Heart left ventricle (tissue), 16 donors: ENCODE measurements at places on chromosomes 3 and 15. TPM values are rescaled to one million over a fixed set of nuclear protein-coding genes. Genes with fewer than 3 reads are reported as not detected.

DNA sequence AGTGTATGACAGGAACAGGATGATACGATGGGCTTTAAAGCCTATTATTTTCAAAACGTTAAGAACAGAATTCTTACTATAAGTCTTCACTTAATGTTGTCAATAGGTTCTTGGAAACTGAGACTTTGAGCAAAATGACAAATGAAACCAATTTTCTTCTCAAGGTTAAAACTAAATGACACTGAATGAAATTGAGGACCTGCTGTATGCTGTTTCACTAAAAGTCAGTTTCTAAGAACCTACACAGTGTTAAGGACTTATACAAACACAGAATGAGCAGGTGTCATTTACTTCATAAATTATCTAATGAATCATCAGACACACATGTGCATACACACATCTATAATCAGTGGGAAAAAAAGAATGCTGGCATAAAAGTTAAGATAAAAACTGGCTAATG is 106.9 kb downstream of the RFTN1 start:
- no peaks in the 10 kb centered on the region for H3K4me1 ChIP-seq
- no peak overlapping the region for H3K4me3 ChIP-seq
- H3K27ac ChIP-seq: no peak overlapping the region
- peaks cover 22% of the 10 kb centered on the region for H3K36me3 ChIP-seq
- no peaks in the 10 kb centered on the region for H3K27me3 ChIP-seq

The SAXO2 gene
- total RNA-seq: 1.6 TPM

The ATP1B3 gene
- total RNA-seq: 48.0 TPM

DNA sequence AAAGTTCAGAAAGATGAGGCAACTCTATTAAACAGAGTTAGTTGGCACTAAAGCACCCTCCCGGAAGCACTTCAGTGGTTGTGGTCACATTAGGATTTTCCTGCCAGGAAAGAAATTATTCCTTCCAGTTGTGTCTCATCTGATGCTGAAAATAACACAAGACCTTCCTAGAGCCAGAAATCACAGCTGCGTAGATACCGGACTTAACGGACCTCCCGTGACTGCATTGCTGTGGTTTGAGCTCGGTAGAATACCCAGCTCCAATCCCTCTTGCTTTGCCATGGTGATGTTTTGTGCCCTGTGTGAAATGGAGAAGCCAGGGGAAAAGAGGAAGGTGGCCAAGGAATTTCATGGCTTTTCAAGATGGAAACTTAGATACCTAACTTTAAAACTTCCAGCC is 215.0 kb upstream of the IGF1R start:
- H3K4me3 ChIP-seq: no peak overlapping the region
- no peaks in the 10 kb centered on the region for H3K27me3 ChIP-seq
- no peaks in the 10 kb centered on the region for H3K4me1 ChIP-seq
- no peak for DNase-seq
- no peaks in the 10 kb centered on the region for H3K36me3 ChIP-seq
- no peak overlapping the region for H3K27ac ChIP-seq

GRCh38 chr3:68088216-68088615 is 433.8 kb upstream of the SUCLG2 start:
- H3K27me3 ChIP-seq: no peaks in the 10 kb centered on the region
- H3K4me1 ChIP-seq: no peaks in the 10 kb centered on the region
- no peak overlapping the region for H3K4me3 ChIP-seq
- H3K36me3 ChIP-seq: no peaks in the 10 kb centered on the region

- H3K27ac ChIP-seq: no peak overlapping the region
- H3K36me3 ChIP-seq: no peaks in the 10 kb centered on the region
- DNase-seq: no peak
- H3K4me3 ChIP-seq: no peak overlapping the region
These were observed 113.9 kb downstream of the TMEM108 start for GRCh38 chr3:133152056-133152455.

The TGFBR2 gene
- total RNA-seq: 82.4 TPM

The SLC27A2 gene
- not detected for total RNA-seq

The LPP gene
- total RNA-seq: 100 TPM

The STRC gene
- not detected for total RNA-seq

GRCh38 chr15:70512772-70513362 is 250.5 kb downstream of the UACA start:
- no peak for DNase-seq
- H3K36me3 ChIP-seq: no peaks in the 10 kb centered on the region
- no peaks in the 10 kb centered on the region for H3K4me1 ChIP-seq
- H3K4me3 ChIP-seq: no peak overlapping the region
- no peaks in the 10 kb centered on the region for H3K27me3 ChIP-seq

DNA sequence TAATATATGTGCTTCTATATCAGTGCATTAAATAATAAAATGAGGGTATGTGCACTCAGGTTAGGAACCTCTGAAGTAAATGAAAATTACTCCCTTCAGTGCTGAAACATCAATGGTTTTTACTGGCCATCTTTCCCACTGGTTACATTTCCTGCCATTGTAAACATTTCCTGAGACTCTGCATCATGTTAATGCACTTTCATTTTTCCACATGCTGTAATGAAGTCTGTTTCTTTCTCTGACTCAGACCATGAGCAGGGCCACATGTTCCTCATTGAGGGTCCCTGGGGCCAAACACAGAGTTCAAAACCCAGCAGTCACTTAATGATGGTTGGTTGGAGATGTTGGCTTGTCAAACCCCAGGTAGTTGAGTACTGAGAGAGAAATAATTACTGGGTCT is 15.3 kb downstream of the FAM3D start:
- no peaks in the 10 kb centered on the region for H3K4me1 ChIP-seq
- H3K36me3 ChIP-seq: no peaks in the 10 kb centered on the region
- no peak for DNase-seq
- H3K27me3 ChIP-seq: no peaks in the 10 kb centered on the region
- no peak overlapping the region for H3K4me3 ChIP-seq
- H3K27ac ChIP-seq: no peak overlapping the region

The CADM2 gene
- 2.3 TPM for total RNA-seq

DNA sequence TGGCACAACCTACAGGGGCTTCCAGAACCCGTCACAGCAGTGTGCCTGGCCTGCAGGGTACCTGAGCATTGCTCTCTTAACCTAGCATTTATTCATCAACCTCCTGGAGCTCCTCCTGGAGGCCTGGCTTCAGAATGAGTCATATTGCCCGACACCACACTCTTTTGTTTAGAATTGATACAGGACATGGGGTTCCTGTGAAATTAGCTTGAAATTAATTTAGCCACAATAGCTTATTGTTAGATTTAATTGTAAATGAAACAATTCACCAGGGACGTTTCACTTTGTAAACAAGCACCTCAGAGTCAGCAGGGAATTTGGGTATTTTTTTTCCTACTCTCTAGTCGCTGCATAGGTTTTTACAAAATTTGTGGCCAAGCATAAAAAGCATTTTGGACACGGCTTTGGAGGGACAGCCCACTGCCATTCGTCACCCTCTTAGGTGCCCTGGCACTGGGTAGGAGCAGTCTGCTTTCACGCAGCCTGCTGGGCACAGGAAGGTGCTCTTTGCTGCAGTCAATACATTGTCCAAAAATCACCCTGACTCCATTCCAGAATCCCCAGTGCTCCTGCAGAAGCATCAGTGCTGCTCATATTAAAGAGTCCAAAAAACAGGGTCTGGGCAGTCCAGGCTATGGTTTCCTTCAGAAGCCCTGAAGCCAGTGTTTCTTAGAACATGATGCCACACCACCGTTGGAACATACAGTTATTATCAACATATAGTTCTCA is 60.8 kb upstream of the MEF2A start:
- no peak overlapping the region for H3K4me3 ChIP-seq
- no peak for DNase-seq
- no peaks in the 10 kb centered on the region for H3K36me3 ChIP-seq
- H3K27ac ChIP-seq: no peak overlapping the region
- no peaks in the 10 kb centered on the region for H3K27me3 ChIP-seq
- H3K4me1 ChIP-seq: peaks cover 70% of the 10 kb centered on the region

DNA sequence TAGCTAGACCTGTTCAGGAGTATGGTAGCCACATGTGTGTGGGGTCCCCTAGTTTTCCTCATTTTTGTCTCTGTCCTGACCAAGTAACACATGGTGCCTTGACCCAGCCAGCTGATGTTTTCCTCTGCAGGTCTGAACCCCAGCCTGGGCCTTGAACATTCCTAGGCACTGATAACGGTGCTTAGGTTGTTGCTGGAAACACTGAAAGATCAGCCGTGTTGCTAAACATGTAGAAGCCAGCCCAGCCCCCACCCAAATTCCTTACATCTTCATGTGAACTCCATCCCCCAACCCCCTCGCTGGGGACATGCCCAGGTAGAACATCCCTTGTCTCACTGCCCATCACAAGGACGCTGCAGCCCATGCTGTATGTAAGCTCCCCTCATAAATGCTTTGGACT is 18.7 kb downstream of the RTP3 start:
- no peak overlapping the region for H3K27ac ChIP-seq
- no peak overlapping the region for H3K4me3 ChIP-seq
- H3K4me1 ChIP-seq: no peaks in the 10 kb centered on the region
- DNase-seq: no peak
- peaks cover 65% of the 10 kb centered on the region for H3K36me3 ChIP-seq

DNA sequence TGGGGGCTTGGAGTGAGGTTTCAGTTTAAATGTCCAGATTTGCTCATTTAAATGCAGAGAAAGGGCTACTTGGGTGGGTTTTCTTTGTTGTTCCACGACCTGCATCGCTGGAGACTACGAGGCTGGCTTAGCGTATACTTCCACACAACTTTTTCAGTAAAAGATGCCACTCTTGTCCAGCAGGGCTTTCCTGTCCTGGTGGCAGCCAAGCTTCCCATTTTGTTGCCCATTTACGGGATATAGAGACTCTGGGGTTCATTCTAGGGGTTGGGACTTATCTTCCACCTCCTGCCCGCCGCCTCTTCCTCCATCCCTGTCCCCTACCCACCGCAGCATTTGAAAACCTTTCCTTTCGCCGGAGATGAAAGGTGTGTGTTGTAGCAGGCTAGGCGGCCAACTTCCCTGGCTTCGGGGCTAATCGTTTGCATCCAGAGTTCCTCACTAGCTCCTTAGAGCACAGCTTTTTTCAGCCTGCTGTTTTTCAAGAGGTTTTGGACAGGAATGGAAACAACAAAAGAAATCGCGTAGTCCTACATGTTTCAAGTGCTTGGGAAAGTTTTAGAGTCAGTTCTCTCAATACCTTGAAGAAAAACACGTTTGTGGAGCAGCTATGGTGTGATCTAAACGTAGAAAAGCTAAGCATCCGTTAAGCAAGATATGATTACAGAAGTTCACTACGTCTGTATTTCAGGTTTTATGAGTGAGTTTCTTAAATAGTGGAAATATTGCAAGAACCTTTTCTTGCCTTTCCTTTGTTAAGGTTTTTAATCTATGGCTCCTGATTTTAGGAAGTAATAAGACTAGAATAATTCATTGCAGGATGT is 843 bp downstream of the CHRNA5 start:
- H3K4me1 ChIP-seq: peaks cover 18% of the 10 kb centered on the region
- peak overlapping the region; percentile 55 for H3K4me3 ChIP-seq
- peaks cover 28% of the 10 kb centered on the region for H3K27me3 ChIP-seq
- H3K36me3 ChIP-seq: no peaks in the 10 kb centered on the region
- no peak overlapping the region for H3K27ac ChIP-seq

- no peak for DNase-seq
- peaks cover 85% of the 10 kb centered on the region for H3K36me3 ChIP-seq
- peaks cover 20% of the 10 kb centered on the region for H3K4me1 ChIP-seq
- H3K4me3 ChIP-seq: no peak overlapping the region
- no peaks in the 10 kb centered on the region for H3K27me3 ChIP-seq
- H3K27ac ChIP-seq: peak overlapping the region; percentile 23
These were observed 60.2 kb downstream of the NPTN start for GRCh38 chr15:73573037-73573436.

The SUCNR1 gene
- 0.09 TPM for total RNA-seq

The HTD2 gene
- total RNA-seq: 21.6 TPM

DNA sequence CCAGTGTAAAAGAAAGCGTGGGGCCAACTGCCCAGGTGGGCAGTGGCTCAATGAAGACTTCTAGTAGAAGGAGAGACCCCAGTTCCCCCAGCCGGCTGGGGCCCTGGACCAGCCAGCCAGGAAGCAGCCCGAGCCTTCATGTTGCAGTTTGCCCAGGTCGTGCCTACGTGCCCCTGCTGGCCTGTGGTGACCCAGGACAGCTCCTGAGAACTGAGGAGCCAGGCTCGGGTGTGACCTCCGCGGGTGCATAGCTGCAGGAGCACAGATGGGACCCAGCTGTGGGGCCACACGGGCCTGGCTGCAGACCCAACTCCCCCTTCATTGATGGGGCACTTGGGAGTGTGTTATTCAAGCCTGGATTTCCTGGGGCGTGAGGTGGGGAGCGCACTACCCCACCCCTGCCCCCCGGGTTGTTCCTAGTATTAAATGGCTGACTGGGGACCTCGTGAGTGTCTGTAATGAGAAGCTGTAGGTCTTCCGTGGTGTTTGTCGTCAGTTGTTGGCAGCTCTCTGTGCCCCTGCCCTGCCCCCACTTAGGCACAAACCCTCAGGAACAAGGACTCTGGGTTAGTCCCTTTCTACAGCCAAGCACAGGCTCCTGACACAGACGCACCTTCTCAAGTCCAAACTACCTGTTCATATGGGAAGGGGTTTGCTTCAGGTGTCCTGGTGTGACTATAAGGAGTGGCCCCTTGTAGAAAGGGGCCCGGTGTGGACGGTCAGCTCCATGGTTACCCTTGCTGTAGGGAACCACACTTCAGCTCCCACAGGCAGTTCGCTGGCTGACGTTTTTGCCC is 39.1 kb downstream of the IDH2 start:
- DNase-seq: peak; percentile 63
- H3K4me3 ChIP-seq: no peak overlapping the region

The FETUB gene
- total RNA-seq: 0.14 TPM

DNA sequence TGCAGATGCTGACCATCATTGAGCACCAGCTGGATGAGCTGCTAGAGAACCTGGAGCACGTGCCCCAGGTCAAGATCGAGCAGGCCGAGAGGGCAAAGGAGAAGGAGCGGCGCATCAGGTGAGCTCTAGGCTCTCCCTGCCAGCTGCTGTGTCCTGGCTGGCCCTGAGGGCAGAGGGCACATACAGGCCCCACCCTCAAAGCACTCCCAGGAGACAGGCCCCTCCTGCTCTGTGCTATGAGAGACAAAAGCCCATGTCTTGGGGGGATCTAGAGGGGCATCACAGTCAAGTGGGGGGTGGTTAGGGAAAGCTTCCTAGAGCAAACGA is 39.5 kb downstream of the CFAP100 start:
- no peak for DNase-seq
- no peaks in the 10 kb centered on the region for H3K27me3 ChIP-seq
- H3K27ac ChIP-seq: no peak overlapping the region
- H3K4me1 ChIP-seq: peaks cover 12% of the 10 kb centered on the region
- H3K36me3 ChIP-seq: peaks cover 35% of the 10 kb centered on the region
- no peak overlapping the region for H3K4me3 ChIP-seq

GRCh38 chr3:189941125-189941524 is 179.6 kb downstream of the P3H2 start:
- H3K4me3 ChIP-seq: no peak overlapping the region
- H3K36me3 ChIP-seq: no peaks in the 10 kb centered on the region
- no peaks in the 10 kb centered on the region for H3K27me3 ChIP-seq
- no peaks in the 10 kb centered on the region for H3K4me1 ChIP-seq
- no peak overlapping the region for H3K27ac ChIP-seq

DNA sequence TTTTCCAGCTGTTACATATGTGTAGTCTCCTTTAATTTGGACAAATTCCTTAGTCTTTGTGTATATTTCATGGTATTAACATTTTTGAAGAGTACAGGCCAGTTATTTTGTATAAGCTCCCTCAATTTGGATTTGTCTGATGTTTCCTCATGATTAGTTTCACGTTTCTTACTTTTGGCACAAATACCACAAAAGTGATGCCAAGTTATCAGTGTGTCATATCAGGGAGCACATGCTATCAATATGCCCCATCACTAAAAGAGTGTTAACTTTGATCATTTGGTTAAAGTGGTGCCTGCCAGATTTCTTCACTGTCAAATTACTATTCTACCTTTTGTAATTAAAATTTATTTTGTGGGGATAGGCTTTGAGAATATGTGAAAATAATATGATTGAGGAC is 14.6 kb downstream of the PCNP start:
- H3K36me3 ChIP-seq: peaks cover 83% of the 10 kb centered on the region
- no peaks in the 10 kb centered on the region for H3K4me1 ChIP-seq
- H3K27ac ChIP-seq: no peak overlapping the region
- H3K27me3 ChIP-seq: no peaks in the 10 kb centered on the region
- DNase-seq: no peak

The SNX33 gene
- total RNA-seq: 20.9 TPM
